ENCODE measurements at places on chromosomes 2 and 18.

- no peak for DNase-seq
Observed at GRCh38 chr18:9706081-9706935, 1.8 kb upstream of the RAB31 start.

DNA sequence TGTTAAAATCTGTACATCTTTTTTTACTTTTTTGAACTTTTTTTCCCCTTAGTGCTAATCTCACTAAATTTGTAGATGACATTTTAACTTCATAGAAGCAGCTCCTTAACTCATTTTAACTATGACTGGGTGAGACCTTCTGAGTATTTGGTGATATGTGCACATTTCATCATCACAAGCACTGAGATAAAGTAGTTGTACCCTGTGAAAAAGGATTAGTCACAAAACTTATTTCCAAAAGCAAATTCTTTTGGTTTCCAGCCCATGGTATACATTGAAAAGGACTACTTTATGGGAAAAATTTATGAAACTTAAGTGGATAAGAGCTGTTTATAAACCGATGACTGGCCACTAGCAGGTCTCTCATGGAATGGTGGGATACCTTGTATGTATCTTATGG, 581.5 kb downstream of the PLCL1 start:
- no peak for DNase-seq

- no peak for DNase-seq
Observed at GRCh38 chr2:67462738-67463496, 65.8 kb downstream of the ETAA1 start.

GRCh38 chr18:49560624-49561288, 1.1 kb upstream of the LIPG start:
- no peak for DNase-seq

DNA sequence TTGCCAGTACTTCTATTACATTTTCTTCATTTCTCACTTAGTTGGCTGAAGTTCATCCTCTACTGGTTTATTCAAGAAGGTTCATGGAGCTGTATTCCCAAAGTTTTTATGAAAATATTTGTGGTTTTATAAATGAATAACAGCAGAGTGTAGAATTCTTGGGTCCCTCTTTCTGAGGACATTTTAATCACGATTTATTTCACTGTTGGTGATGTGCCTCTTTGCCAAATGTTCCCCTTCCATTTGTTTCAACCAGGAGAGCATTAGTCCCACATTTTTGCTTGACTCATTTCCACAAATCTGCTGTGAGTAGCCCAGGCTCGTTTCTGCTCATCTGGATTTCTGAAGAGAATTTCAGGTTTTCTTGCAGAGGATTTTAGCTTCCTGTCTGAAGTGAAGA, 20.8 kb downstream of the COPS7B start:
- DNase-seq: peak; percentile 43

DNA sequence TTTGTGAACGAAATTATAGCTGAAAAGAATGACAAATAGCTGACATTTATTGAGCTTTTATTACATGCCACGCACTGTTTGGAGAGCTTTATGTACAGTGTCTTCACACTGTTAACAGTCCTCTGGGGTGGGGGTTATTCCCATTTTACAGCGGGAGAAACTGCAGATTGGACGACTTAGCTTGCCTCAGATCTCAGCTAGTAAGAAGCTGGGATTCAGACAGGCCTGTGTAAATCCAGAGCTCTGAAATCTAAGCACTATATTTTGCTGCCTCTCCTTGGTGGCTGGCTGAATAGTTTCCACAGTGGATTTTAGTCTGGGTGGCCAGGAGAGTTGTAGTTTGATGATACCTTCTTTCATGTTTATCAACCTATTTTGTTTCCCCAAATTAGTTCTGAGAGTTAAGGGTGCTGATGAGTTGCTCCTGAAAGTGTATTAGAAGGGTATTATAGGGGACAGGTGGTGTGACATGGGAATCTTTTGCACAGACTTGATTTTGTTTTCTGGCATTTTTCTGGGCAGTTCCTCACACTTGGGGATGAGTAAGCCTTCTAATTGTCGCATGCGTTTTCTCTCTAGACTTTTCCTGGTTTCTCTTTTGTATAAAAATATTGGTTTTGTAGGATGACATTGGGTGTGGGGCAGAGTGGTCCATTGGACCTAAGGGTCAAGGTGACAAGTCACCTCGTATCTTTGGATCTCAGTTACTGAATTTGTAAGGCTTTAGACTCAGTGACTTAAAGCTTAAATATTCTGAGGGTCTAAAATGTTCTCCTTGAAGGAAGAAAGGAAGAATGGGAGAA, 1.5 kb downstream of the ACSL3 start:
- DNase-seq: peak; percentile 39

DNA sequence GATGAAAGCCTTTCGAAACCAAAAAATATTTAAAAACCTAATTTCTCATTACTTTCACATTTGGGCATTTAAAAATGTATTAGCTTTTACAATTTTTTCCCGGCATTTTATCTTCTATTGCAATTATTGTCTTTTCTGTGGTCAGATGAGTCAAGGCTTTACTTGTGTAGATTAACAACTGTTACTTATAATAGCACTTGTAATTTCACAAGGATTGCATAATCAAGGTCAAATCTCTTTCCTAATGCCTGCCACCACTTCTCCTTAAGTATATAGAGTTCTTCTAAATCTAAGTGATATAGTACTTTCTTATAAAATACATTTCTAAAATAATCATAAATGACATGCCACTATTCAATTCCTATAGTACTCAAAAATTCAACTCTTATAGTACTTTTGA, 67.2 kb downstream of the SLC8A1 start:
- DNase-seq: peak; percentile 49

GRCh38 chr2:168044176-168044575, 203.2 kb downstream of the STK39 start:
- DNase-seq: no peak

- DNase-seq: no peak
Observed at GRCh38 chr2:118718921-118719320, 128.5 kb downstream of the EN1 start.

- DNase-seq: peak; percentile 41
Observed at GRCh38 chr2:39094717-39095363, 26.0 kb downstream of the SOS1 start.

GRCh38 chr2:223180463-223180862, 128.5 kb downstream of the KCNE4 start:
- no peak for DNase-seq

GRCh38 chr18:77071711-77072292, 60.8 kb downstream of the MBP start:
- no peak for DNase-seq

- DNase-seq: no peak
Observed at GRCh38 chr18:53458268-53458667, 766.2 kb downstream of the MBD2 start.

DNA sequence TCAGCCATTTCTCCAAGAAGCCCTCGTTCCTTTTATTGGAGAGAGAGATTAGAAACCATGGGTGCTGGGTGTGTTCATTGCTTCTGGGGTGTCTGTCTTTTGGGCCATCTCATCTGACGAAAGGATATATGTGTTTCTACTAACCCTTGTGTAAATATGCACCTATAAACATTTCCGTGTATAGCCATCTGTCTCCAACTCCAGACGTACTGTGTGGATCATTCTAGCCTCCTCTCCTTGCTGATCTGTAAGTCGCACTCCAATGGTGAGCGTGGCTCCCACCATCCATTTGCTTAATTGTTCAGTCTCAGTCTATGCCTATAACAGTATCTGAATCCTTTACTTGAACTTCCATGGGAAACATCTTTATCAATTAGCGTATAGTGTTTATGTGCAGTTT, 1.8 kb downstream of the RBFA start:
- DNase-seq: no peak

- DNase-seq: no peak
Observed at GRCh38 chr2:67277450-67277849, 119.7 kb upstream of the ETAA1 start.

GRCh38 chr2:232959139-232959538, 53.9 kb downstream of the NGEF start:
- no peak for DNase-seq

DNA sequence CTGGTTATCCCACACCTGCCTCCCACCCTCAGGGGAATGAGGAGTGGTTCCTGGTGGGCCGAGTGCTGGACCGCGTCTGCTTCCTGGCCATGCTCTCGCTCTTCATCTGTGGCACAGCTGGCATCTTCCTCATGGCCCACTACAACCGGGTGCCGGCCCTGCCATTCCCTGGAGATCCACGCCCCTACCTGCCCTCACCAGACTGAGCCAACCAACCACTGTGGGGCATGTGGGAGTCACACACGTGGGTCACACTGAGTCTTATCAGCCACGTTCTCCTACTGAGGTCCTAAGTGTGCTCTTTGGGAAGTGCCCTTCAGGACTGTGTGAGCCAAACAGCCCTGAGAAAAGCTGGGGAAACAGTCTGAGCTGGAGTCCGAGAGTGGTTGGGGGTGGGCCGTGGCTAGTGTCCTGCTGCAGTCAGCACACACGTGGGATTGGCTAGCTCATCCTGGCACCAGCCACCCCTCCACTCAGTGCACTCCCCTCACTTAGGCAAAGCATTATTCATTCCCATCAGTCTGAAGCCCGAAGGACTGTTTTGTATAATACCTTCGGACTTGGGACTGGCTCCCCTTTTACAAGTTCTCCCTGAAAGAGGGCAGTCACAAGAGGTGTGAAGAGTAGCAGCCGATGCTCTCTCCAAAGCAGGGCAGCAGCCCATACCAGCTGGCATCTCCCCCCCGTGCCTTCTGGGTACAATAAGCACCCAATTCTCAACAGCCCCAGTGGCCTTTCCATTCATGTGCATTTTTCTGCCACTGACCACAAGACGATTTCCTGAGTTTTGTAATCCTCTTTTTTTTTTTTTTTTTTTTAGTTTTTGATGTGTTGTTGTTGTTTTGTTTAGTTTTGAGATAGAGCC, 4.6 kb downstream of the TIGD1 start:
- no peak for DNase-seq

DNA sequence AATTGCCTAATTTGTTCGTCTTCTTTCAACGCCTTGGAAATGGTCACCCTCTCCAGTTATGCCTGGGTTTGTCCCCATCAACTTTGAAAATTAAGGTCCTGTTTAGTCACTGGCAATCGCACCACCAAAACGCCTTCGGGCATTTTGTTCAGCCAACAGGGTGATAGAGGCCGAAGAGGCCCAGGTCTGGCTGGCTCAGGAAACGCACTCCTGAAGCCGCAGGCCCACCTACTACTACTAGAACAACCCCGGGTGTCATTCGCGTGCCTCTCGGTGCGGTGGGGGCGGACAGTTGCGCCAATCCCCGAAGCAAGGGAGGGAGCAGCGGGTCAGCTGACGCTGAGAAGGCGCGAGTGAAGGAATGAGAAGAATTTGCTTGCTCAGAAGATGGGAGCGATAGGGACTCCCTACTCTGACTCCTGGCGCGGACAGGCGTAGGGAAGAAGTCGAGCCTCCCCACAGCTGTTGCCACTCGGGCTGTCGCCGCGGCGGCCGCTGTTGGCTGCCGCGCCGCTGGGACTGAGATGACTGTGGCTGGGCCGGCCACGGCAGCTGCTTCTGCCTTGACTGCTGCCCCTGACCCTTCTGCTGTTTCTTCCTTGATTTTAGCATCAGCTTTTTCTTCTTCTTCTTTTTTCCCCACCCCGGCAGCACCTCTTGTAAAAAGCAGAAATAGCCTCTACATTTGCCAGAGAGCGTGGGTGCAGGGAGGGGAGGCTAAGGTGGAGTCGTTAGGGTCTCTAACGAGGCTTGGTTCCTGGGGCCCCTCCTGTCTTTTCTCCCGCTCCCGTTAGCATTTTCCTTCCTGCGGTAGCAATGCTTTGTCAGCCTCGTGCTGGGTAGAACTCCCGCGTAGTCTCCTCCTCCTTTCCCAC, 387.6 kb downstream of the FIGN start:
- peak; percentile 45 for DNase-seq

GRCh38 chr2:99398303-99398702, 61.1 kb downstream of the EIF5B start:
- no peak for DNase-seq

DNA sequence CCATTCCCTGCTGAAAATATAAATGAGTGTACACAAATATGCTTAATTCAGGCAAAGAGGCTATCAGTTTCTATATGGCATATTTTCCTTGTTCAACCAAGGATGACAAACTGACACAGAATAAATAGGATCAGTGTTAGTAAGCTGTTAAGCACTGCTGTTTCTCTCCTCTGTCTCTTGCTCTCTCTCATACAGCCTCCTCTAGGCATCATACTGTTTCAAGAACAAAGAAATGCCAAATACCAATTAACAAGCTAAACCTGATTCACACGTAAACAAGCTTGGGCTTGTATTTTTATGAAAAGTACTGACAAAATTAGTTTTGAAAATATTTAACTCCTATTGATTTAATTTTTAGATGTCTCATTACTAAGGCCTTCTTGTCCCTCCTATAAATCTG, 1027.2 kb upstream of the ACVR2A start:
- DNase-seq: no peak

DNA sequence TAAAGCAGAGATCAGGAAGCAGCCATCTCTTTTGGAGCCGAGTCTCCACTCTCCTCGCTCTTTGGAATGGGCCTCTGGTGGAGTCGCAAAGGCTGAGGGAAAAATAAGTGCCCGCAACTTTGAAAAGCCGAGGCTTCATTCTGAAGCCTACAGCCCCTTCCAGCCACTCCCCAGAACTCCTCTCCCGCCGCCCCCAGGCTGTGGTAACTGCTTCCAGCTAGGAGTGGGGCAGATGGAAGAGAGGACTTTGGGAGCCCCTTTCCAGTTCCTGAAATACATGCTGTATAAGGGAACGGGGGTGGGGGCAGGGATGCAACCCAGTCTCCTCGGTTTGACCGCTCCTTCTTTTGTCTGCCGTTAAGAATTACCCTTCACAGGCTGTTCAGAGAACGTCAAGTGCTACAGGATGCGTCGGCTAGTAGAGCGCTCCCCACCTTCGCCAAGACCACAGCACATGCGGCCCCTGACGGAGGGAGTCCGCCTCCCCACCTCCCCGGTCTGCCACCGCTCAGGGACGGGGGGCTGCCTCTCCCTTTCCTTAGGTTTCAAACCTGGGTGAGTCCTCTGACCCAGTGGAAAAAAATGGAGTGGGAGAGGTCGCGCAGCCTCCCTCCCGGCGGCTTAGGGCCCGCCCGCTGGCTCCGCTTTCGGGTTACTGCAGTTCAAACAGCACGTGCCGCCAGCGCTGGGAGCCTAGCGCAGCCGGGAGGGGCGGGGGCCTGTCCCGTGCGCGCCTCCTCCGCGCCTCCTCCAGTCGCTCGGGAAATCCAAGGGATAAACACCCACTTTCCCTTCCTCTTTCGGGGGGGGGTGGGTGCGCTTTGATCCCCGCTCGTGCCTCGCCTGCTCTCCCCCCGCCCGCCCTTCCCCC, 4.9 kb downstream of the CYP26B1 start:
- DNase-seq: peak; percentile 47

- no peak for DNase-seq
Observed at GRCh38 chr2:108824316-108825070, 37.9 kb downstream of the CCDC138 start.

- peak; percentile 90 for DNase-seq
Observed at GRCh38 chr2:120238728-120239487, 13.7 kb upstream of the RALB start.

DNA sequence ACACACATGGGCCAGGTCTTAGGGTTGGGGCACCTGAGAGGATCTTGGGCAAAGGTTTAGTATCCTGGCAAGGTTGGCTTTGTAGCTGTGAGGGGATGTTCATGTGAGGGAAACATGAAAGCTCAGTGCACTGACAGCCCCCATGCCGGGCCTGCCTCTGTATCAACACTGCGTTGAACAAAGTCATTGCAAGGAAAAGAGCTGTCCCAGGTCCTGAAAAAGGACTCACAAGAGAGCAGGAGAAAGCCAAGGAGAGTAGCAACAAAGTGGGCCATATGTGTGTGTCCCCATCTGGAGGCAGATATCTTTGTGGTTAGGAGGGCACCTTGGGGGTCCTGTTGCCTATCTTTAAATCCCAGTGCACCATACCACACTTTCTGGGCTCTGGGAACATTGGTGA, 237.8 kb upstream of the THSD7B start:
- no peak for DNase-seq

Measured in AG08395 (cell line).